ENCODE measurements at places on chromosomes 6 and 20.

- no peak for DNase-seq
Observed at GRCh38 chr6:37487591-37488380, 11.9 kb downstream of the CCDC167 start.

- no peak for DNase-seq
Observed at GRCh38 chr6:137357948-137358266, 136.3 kb downstream of the OLIG3 start.

GRCh38 chr6:157244175-157244574 lies 79.1 kb downstream of the TMEM242 start:
- no peak for DNase-seq

DNA sequence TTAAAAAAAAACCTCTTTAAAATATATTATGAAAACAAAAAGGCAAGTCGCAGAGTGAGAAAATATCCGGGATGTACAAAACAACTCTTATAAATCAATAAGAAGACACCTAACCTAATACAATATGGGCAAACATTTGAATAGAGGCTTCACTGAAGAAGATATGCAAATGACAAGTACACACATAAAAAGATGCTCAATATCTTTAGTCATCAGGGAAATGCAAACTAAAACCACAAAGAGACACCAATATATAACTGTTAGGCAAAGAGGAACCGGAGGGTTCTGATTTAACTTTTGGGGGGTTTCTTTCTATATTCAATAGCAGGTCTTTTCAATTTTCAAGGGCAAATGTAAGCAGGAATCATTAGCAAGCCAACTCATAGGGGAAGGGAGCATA lies 480.7 kb upstream of the SPTLC3 start:
- no peak for DNase-seq

DNA sequence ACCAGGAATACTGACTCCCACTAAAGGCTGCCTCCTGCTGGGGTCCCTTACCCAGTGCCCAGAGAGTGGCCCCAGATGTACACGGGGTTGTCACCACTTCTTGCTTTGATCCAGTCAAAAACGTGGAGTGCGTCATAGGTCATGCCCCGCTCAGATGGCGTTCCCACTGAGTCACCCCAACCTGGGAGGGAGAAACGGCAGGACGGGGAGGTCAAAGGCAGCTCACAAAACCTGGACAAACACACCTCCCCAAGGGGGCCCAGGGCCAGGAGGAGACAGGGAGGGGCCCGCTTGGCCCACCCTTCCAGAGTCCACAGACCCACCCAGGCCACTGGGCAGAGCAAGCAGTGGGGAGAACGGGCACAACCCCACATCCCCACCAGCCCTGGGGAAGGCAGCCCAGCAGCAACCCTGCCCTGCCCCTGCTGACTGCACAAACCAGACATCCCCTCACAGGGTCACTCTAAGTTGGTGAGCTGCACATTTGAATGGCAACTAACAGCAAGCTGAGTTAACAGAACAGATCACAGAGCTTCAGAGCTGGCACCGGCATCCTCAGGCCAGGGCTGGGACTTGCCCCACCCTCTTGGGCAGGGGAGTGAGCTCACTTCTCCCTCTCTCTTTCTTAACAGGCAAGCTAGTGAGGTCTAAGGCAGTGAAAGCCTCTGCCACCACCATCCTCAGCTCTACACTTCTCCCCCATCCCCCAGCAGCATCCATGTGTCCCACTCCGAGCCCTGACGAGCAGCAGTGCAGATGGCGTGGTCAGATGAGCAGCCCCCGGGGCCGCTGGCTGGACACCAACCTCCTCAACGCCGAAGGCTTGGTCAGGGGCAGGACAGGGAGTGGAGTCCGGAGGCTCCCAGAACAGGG lies 61.7 kb downstream of the PYGB start:
- peak; percentile 56 for DNase-seq

DNA sequence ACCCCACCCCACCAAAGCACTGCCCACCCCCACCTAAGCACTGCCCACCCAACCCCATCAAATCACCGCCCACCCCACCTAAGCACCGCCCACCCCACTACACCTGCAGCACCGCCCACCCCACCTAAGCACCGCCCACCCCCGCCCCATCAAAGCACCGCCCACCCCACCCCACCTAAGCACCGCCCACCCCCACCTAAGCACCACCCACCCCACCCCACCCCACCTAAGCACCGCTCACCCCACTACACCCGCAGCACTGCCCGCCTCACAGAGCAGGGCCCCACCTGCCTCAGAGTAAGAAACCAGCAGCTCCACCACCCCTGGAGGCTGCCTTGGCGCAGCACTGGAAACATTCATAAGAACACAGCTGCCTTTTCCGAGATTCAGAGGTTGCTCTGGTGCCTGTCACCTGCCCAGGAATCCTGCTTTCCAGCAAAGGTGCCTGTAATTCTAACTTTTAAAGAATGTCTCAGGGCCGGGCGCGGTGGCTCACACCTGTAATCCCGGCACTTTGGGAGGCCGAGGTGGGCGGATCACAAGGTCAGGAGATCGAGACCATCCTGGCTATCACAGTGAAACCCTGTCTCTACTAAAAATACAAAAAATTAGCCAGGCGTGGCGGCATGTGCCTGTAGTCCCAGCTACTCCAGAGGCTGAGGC lies 148.2 kb downstream of the BMP7 start:
- no peak for DNase-seq

GRCh38 chr6:107083921-107084320 lies 31.4 kb downstream of the BEND3 start:
- DNase-seq: no peak

- no peak for DNase-seq
Observed at GRCh38 chr6:7784706-7785105, 58.8 kb downstream of the BMP6 start.

- no peak for DNase-seq
Observed at GRCh38 chr6:7136859-7137334, 29.1 kb downstream of the RREB1 start.

- DNase-seq: no peak
Observed at GRCh38 chr20:32610472-32611218, 25.5 kb upstream of the NOL4L start.

- DNase-seq: no peak
Observed at GRCh38 chr6:165678429-165678828, 15.4 kb upstream of the PDE10A start.

DNA sequence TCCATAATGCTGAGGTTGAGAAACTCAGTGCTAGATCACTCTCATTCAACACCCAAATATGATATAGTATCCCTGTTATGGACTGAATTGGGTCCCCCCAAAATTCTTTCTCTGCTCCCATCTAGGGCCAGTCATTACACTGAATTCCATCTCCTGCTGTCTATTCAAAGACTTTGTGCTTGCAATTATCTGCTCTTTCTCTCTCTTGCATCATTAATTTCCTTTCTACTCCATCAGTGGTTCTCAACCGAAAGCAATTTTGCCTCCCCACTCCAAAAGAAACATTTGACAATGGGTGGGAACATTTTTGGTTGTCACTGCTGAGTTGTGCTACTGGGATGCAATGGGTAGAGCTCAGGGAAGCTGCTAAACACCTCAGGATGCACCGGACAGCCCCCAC lies 271.5 kb upstream of the CDYL start:
- no peak for DNase-seq

DNA sequence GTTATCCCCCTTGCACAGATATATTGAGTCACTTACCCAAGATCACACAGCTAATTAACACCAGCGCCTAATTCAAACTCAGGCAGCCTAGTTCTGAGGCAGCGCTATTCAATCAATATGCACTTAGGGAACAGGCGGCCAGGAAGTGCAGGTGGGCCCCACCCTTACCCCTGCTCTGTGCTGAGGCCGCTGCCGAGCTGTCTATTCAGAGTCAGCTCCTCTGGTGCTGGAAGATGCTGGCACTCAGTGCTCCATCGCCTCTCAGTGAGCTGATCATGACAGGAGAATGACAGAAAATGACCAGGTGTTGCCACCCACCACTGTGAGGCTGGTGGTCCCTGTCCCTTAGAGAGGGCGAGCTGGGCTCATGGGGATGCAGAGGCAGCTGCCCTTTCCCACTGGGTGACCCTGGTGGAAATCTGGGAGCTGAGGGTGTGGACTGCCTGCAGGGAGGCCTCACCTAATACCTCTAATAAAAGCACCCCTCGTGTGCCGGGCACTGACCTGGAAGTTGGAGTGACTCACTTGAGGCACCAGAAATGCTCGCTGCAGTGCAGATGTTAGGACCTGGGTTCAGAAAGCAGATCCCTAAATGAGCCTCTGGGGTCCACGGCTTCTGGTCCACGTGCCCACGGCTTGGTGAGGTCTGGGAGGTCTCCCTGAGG lies 42.5 kb upstream of the CD93 start:
- DNase-seq: no peak

DNA sequence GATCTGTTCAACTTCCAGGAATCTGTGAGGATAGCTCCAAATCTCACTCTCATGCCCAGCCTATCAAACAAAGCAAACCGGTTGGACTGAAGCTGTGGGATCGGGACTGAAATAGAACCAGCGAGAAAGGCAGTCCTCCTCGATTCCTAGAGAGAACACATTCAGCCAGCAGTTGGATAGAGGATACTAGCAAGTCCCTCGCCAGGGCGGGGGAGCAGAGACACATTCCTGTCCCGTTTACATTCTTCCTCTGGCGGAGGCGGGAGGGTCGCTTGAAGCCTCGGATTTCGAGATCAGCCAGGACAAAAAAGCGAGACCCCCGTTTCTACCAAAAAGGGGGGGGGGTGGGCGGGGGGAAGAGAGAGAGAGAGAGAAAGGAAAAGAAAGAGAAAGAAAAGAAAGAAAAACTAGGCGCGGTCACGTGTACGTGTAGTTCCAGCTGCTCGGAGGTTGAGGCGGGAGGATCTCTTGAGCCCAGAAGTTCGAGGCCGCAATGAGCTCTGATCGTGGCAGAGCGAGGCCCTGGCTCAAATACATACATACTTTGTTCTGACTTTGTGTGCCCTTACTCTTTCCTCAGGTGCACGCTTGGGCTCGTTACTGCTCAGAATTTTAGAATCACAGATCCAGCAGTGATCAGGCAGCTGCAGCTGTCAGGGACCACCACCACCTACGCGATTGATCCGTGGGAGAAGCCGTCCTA lies 19.5 kb downstream of the ZNF311 start:
- DNase-seq: peak; percentile 94

- DNase-seq: no peak
Observed at GRCh38 chr20:19742974-19743639, 15.0 kb upstream of the RIN2 start.

DNA sequence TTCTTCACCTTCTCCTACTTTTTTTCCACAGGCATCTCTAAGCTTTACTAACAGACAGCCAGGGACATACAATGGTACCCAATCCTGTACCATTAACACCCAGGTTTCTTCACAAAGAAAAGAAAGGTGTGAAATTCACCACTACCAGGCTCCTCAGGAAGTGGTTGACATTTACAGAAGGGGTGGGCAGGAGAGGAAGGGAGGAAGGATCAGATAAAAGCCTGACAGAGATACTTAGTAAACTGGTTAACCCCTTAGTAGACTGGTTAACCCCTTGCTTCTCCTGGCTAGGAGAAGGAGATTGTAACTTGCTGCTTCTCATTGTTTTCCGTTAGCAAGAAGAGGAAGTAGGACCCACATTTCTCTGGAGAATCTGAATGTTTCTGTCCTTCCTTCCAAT lies 7.2 kb downstream of the SAMD3 start:
- no peak for DNase-seq

- DNase-seq: no peak
Observed at GRCh38 chr6:109323241-109323640, 59.0 kb downstream of the CD164 start.

DNA sequence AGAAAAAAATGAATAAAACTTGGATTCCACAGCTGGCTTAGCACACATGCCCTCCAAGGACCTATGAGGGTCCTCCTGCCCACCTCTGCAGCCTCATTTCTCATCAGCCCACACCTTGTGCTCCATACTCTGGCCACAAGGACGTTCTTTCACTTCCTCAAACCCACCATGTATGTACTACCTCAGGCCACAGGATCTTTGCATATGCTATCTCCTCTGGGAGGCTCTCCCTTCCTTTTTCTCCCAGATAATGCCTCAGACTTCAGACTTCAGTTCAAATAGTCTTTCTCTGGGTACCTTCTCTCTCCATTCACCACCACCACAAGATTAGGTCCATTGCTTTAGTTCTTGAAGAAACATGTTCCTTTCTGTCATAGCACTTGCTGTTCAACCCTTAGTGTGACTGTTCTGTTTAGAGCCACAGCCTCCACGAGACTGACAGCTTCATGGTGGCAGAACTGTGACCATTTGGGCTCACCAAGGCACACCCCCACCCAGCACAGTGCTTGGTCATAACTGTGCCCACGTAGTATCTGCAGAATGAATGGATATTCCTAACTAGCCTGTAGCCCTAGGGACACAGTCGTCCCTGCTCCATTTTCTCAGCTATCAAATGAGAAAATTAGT lies 146.7 kb upstream of the LRFN2 start:
- no peak for DNase-seq

DNA sequence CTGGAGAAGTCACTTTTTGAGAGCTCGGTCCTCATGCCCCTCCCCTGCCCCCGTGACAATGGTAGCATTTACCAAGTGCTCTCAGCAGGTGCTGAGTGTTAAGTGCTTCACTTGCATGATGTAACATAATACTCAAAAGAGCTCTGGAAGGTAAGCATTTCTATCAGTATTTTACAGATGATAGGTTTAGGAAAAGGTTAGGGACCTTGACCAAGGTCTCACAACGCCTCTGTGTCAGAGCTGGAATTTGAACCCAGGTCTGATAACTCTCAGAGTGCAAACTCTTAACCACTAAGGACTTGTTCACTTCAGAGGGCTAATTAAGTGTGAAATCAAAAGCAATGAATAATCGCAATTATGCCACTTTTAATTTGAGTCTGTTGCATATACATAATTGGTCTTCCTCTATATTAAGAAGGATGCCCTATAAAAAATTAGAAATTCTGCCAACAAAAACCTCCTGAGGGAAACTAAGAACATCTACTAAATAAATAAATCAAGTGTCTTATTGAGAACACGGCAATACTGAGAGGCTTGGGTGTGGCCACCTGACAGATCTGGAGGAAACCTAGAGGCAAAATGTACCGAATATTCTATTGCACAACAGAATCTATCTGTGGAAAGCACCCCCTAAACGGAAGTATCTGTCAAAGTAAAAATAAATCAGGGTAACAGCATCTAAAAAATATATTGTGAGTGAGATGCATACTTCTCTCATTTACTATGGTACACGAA lies 109.8 kb downstream of the BACH2 start:
- DNase-seq: no peak

- DNase-seq: no peak
Observed at GRCh38 chr6:90157441-90157840, 139.2 kb downstream of the BACH2 start.

DNA sequence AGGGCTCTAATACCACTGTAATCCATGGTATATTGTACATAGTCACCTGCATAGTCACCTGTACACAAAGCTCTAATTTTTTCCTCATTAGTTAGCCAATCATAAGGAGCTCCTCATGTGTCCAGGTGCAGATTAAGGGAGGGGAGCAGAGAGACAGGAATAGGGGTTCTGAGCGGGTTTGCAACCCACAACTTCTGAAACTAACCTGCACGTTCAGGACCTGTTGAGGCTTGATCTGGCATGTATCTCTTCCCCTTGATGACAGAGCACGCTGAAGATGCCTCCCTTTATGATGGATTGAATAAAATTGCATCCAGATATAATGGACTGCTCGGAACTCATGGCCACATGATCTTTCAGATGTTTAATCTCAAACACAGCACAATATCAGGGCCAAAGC lies 179.4 kb upstream of the PRND start:
- DNase-seq: no peak
